ENCODE measurements at places on chromosomes 7 and 10.

- DNase-seq, result no peak
These were observed 73.6 kb upstream of the RPA3 start for GRCh38 chr7:7792056-7792455.

GRCh38 chr10:88616250-88616977 is 29.9 kb downstream of the LIPJ start:
- DNase-seq, result no peak

DNA sequence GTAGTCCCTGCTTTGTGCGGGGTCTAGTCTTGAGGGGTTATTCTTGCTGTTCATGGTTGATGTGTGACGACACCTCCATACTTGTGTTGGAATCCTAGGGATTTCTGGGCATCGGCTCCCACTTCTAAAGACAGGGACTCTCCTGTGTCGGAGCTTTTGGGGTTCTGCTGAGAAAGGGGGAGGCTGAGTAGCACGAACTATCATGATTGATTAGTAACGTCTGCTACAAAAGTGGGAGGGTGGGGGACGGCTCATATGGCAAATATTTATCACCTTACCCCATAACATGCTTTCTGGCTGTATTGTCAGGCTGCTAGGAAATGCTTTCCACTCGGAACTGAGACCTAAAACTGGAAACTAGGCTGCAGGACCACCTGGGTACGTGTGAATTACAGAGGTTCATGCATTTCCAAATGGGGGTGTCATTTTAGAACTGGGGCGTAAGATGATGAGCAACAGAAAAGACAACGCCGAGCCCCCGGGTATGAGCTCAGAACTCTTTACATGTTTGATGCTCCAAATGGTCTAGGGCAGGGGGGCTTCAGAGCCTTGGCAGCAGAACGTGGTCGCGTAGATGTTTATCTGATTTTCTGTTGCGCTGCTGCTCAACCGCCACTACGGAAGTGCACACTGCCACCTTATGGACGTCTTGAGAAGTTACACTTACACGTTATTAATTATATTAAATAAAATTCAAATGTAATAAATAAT is 15.1 kb upstream of the NME8 start:
- peak; percentile 48 for DNase-seq

GRCh38 chr7:6505685-6506559 is 45.3 kb downstream of the GRID2IP start:
- DNase-seq, result no peak

- no peak for DNase-seq
These were observed 34.5 kb downstream of the COL1A2 start for GRCh38 chr7:94429153-94429552.

GRCh38 chr7:106570948-106571418 is 90.0 kb downstream of the CCDC71L start:
- DNase-seq, result no peak

GRCh38 chr10:70374775-70375614 is 7.4 kb downstream of the LRRC20 start:
- no peak for DNase-seq

- DNase-seq, result no peak
These were observed 5.4 kb downstream of the MBLAC1 start for GRCh38 chr7:100132126-100132525.

GRCh38 chr10:113000876-113001598 is 51.0 kb downstream of the TCF7L2 start:
- DNase-seq, result no peak

- DNase-seq, result peak; percentile 41
These were observed 45.3 kb downstream of the RASGEF1A start for GRCh38 chr10:43221419-43222209.

DNA sequence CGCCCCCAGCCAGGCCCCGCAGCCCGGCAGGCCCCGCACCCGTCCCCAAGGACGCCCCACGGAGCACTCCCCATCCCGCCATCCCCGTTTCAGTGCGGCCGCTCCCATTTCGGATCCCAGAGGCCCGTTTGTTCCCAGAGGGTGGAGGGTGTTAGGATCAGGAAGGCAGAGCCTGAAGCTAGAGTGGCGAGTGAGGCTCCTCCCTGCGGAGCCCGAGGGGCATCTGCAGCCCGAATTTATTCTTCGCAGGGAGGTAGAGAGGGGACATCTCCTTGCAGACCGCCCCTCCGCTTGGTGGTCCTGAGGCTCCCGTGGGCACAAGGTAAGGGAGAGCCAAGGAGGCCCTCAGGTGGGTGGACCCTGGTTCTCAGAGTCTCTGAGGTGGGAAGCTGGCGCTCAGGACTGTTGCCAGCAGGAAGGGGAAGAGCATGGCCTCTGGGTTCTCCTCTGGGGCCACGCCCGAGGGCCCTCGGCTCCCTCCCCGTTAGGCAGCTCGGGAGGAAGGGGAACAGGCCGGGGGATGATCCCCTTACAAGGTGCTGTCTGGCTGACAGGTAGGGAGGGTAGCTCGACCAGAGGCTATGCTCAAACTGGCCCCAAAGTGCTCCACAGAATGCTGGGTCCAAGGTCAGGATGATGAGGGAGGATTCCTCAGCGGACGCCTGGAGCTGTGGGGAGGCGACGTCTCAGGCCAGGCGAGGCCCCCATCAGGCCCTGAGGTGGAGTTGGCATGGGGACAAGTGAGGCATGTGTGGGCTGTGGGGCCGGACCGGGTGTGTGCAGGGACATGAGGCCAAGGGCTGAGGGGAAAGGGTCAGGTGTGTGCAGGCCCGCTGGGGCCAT is 17.4 kb downstream of the POLL start:
- DNase-seq, result peak; percentile 52

GRCh38 chr10:1544929-1545328 is 192.4 kb downstream of the ADARB2 start:
- DNase-seq, result no peak

DNA sequence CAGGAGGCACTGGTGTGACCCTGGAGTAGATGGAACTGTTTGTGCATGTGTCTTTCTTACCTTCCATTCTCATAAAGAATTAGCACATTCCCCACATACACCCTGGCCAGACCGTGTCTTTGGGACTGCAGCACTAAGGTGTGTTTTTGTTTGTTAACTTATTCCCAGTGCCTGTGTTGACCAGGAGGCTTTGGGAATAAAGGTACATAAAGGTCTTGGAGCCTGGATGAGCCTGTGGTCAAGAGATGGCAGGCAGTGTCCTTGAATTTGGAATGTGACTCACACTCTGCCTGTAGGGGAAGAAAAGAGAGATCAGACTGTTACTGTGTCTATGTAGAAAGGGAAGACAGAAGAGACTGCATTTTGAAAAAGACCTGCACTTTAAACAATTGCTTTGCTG is 137.6 kb downstream of the LYZL1 start:
- DNase-seq, result no peak

- peak; percentile 35 for DNase-seq
These were observed 41.8 kb downstream of the CNNM1 start for GRCh38 chr10:99370993-99371392.

DNA sequence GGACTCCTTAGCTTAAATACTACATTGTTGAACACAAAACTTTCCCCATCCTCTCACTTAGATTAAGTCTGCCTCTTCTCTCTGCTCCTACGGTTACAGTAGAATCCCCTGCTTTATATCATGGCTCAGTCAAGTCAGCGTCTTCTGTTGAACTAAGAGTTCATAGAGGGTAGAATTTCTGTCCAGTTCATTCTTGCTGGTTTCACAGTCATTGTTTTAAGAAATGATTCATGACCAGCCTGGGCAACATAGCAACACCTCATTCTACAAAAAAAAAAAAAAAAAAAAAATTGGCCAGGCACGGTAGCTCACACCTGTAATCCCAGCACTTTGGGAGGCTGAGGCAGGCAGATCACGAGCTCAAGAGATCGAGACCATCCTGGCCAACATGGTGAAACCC is 3.7 kb upstream of the ZFYVE27 start:
- DNase-seq, result no peak

- DNase-seq, result peak; percentile 49
These were observed 11.4 kb downstream of the SERPINE1 start for GRCh38 chr7:101138213-101138870.

GRCh38 chr10:69047111-69047832 is 40.6 kb upstream of the SRGN start:
- DNase-seq, result no peak

- peak; percentile 7 for DNase-seq
These were observed 41.9 kb downstream of the PRSS2 start for GRCh38 chr7:142812437-142813215.

GRCh38 chr7:55109404-55110167 is 90.8 kb downstream of the EGFR start:
- DNase-seq, result no peak

DNA sequence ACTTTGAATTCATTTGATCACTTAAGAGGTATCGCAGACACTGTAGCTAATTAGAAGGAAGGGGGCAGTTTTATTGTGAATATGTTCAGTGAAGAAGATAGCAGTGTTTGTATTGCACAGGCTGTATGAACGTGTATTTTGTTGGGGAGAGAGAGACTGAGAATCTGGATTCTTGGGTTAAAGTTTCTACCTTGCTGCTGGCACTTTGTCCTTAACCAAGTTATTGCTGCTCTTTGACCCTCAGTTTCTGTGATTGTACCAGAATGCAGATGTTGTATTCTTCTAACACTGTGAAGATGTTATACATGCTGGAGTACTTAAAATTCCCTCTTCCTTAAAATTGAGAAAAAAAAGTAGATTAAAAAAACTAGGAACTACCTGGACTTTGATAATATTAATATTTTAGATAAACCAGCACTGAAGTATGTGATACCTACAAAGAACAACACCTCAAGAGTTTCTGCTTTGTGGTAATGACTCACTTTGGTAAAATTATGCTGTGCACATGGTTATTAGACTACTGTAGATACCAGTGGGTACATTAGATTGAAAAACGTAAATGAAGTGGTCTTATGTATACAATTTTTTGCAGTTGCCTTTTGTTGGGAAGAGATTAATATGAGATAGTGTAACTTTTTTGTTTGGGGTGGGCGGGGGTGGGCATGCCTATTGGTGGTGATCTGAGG is 321.3 kb downstream of the AUTS2 start:
- DNase-seq, result no peak

All from SK-N-DZ (cell line).